Caco-2 (cell line): ENCODE measurements at places on chromosomes 6 and 20.

GRCh38 chr20:35767683-35768481, 3.9 kb upstream of the PHF20 start:
- H3K4me3 ChIP-seq: no peak overlapping the region
- H3K36me3 ChIP-seq: no peaks in the 10 kb centered on the region
- H3K27ac ChIP-seq: peak overlapping the region; percentile 74
- H3K27me3 ChIP-seq: no peaks in the 10 kb centered on the region

DNA sequence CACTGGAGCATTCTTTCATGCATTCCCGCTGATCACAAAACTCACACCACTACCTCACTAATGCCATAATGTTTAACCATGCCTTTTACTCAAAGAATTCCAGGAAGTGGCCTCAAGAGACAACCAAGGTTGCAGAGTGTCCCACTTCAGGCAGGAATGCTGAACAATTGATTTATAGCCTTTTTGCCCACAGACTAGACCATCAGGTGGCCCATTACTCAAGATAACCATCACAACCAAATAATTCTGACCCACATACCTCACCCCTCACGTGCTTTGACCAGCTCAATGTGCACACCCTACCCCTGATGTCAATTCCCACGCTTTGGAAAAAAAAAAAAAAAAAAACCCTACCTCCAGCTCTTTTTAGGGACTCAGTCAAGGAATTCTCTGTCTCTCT, 220.6 kb upstream of the UFL1 start:
- H3K4me3 ChIP-seq: no peak overlapping the region
- no peaks in the 10 kb centered on the region for H3K36me3 ChIP-seq
- peaks cover 42% of the 10 kb centered on the region for H3K4me1 ChIP-seq
- DNase-seq: peak; percentile 82
- no peaks in the 10 kb centered on the region for H3K27me3 ChIP-seq

- H3K4me3 ChIP-seq: no peak overlapping the region
- no peaks in the 10 kb centered on the region for H3K4me1 ChIP-seq
- no peak for DNase-seq
- no peak overlapping the region for H3K27ac ChIP-seq
- no peaks in the 10 kb centered on the region for H3K27me3 ChIP-seq
- H3K36me3 ChIP-seq: no peaks in the 10 kb centered on the region
Observed at GRCh38 chr20:4120921-4121321, 105.6 kb upstream of the RNF24 start.

GRCh38 chr20:17925141-17925939, 43.3 kb downstream of the SNX5 start:
- H3K27me3 ChIP-seq: no peaks in the 10 kb centered on the region
- H3K27ac ChIP-seq: no peak overlapping the region
- DNase-seq: peak; percentile 66
- no peak overlapping the region for H3K4me3 ChIP-seq

GRCh38 chr6:19896693-19897010, 59.5 kb downstream of the ID4 start:
- no peaks in the 10 kb centered on the region for H3K36me3 ChIP-seq
- H3K4me3 ChIP-seq: no peak overlapping the region
- DNase-seq: no peak
- no peak overlapping the region for H3K27ac ChIP-seq
- H3K4me1 ChIP-seq: no peaks in the 10 kb centered on the region

DNA sequence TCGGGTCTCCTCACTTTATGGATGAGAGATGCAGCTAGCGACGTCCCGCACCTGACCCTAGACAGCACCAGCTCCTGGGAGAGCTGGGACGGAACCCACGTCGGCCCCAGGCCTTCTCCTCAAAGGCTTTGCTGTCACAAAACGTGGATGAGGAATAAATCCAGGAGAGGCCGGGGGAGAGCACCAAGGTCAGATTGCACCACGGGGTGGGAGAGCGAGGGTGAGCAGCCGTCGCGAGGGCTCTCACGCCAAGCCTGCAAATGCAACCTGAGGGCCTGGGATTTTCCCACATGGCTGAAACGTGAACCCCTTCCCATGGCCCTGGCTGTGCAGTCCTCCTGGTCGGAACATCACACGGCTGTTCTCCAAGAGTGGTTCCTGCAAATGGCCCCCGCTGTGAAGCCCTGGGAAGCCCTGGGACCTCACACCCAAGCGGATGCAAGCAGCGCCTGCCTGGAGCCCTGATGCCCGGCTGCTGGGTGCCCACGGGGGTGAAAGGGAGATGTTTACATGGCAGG, 45.3 kb downstream of the DLL1 start:
- H3K4me1 ChIP-seq: no peaks in the 10 kb centered on the region
- no peaks in the 10 kb centered on the region for H3K36me3 ChIP-seq
- no peak overlapping the region for H3K27ac ChIP-seq
